Naive thymus-derived CD4-positive, alpha-beta T cell (primary cell): ENCODE measurements at places on chromosomes 4 and X. TPM values are rescaled to one million over a fixed set of nuclear protein-coding genes. Genes with fewer than 3 reads are reported as not detected.

Gene CFAP97
- 23.6 TPM for total RNA-seq

DNA sequence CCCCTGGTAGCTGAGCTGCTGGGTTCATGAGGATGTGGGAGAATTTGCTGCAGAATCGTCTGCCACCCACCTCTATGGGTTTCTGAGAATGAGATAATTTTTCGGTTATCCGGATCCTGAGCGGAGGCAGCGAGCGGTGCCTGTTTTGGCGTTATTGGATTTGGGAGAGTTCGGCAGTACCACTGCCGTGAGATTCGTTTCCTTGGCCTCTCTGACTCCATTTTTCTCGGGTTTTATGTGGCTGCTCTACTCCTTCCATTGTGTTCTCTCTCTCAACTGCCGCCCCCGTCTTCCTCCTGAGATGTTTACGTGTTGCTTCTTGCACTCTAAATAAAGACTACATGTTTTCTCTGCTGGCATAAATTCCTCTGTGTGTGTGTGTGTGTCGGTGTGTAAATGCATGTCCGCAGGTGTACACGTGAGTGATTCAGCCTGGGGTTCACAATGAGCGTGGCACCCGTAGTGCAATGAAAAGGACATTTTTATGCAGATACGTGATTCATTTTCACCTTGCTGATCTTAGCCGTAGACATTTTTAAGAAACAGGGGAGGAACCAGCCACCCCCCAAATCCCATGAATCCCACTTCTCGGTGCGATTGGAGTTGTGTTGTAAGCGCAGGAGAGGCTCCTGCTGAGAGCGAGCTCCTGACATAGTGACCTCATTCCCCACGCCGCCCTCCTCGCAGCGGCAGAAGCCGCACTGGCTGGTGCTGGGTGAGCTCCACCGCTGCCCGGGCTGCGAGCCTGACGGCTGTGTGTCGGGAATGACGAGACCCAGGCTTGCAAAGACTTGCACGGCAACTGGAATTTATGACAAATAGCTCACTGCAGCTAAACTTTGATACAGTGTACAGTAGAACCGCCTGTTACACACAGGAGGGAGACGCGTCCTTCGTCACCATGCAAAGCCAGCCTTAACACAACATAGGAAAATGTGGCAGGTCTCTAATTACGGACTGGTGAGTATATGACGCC lies 82.2 kb downstream of the STOX2 start:
- no peaks in the 10 kb centered on the region for H3K27me3 ChIP-seq
- H3K27ac ChIP-seq, result no peak overlapping the region
- H3K36me3 ChIP-seq, result no peaks in the 10 kb centered on the region
- no peak for DNase-seq

GRCh38 chr4:52057196-52057595 lies 6.1 kb downstream of the SPATA18 start:
- H3K27me3 ChIP-seq, result no peaks in the 10 kb centered on the region
- H3K36me3 ChIP-seq, result no peaks in the 10 kb centered on the region
- no peak for DNase-seq
- H3K27ac ChIP-seq, result no peak overlapping the region

Gene SHISA3
- total RNA-seq, result not detected

DNA sequence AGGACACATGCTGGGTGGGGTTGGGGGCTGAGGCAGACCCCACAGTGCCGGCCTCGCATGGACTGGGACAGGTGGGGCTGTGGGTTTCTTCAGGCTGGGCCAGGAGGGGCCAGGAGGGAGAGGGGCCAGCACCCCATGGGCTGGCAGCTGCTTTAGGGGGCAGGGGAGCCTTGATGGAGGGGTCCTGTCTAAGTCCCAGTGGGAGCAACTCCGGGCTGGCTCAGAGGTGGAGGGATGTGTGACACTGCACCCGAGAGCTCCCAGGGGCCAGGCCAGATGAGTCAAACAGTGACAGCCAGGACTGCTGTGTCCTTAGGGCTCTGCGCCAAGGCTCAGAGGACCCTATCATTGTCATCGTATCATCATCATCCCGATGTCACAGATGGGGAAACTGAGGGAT lies 4.4 kb upstream of the ABLIM2 start:
- H3K27ac ChIP-seq, result no peak overlapping the region
- H3K27me3 ChIP-seq, result no peaks in the 10 kb centered on the region
- peaks cover 9% of the 10 kb centered on the region for H3K4me1 ChIP-seq
- H3K36me3 ChIP-seq, result no peaks in the 10 kb centered on the region
